NCI-H1092 treated with DMSO at 0.1 percent for 48 hours (cell line): ENCODE measurements at places on chromosomes 1 and 21.

GRCh38 chr1:76083189-76083588, 8.6 kb downstream of the ST6GALNAC3 start:
- DNase-seq = no peak

GRCh38 chr21:16522548-16522947, 792.8 kb downstream of the USP25 start:
- no peak for DNase-seq

DNA sequence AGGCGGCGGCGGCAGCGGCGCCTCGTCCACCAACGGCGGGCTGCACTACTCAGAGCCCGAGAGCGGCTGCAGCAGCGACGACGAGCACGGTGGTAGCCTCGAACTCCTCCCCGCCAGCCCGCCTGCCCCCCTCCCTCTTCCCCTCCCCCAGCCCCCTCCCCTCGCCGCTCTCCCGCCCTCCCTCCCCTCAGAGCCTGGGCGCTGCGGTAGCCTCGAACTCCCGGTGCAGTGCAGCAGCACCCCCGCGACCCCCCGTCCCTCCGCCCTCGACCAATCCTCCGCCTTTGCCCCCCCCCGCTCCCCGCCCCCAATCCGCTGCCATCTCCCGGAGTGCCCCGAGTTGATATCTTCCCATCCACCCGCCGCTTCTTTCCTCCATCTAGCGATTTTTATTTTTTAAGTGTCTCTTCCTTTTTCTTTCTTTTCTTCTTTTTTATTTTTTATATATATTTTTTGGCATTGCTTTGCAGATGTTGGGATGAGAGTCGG, 516 bp downstream of the RCOR3 start:
- DNase-seq = peak; percentile 81

GRCh38 chr1:177849130-177849529, 120.7 kb downstream of the SEC16B start:
- DNase-seq = no peak

GRCh38 chr1:65050735-65051134, 84.4 kb upstream of the JAK1 start:
- peak; percentile 42 for DNase-seq

- no peak for DNase-seq
Measured at GRCh38 chr1:36590264-36590663, 107.6 kb upstream of the CSF3R start.

GRCh38 chr1:13710086-13710485, 10.1 kb downstream of the PRDM2 start:
- no peak for DNase-seq

DNA sequence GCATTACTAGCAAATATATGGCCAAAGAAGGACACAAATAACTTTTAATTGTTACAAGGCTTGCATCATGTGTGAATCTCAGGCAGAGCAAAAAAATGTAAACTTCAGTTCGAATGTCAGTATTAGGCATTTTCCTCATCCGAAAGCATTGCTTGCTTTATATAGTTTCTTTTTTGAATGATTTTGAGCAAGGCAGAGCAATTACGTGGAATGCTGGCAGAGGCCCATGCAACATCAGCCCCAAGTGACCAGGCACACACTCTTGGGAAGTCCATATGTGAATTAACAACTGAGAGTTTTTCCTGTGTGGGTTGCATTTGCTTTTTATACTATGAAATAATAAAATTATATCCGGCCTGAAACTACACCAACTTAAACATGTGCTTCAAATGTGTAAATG, 274.8 kb downstream of the PTPRC start:
- DNase-seq = no peak

GRCh38 chr1:67559222-67559700, 125.7 kb upstream of the GADD45A start:
- DNase-seq = no peak

- no peak for DNase-seq
Measured at GRCh38 chr1:205677167-205677566, 3.1 kb downstream of the SLC45A3 start.

DNA sequence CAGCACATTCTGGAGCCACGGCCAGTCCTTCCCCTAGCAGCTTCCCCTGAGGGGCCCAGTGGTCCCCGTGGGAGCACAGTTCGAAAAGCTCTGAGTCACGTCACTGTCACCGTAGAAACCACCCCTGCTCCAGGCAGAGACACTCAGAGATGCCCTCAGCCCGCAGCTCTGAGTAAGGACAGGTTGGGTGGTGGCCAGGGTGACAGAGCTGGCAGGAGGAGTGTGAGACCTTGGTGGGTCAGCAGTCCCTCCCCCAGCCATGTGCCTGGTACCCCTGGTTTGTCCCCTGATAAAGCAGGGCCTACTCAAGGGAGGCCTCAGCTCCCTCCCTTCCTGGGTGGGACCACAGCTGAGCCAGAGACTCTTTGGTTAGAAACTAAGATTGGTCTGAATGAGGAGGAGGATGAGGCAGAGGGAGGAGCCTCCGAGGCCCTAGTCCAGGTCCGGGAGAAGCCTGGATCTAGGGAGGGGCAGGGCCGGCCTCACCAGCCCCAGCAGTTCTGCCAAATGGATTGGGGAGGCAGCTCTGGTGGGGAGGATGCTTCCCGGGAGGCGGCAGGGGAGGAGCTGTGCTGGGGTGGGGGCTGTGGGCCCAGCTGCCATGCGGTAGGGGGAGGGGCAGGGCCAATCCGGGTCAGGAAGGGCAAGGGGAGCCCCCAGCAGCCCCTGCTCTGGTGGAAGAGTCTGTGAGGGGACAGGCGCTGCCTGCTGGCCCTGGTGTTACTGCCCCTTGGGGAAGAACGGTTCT, 55.2 kb downstream of the SLC9A1 start:
- DNase-seq = no peak

- no peak for DNase-seq
Measured at GRCh38 chr21:44551340-44551961, at the start of gene KRTAP10-2. Gene KRTAP10-2, minus strand, starts transcription at chr21:44551505. Its CDS starts 47 bp downstream, at chr21:44551458.

GRCh38 chr1:215523906-215524305, 43.2 kb upstream of the KCTD3 start:
- no peak for DNase-seq

DNA sequence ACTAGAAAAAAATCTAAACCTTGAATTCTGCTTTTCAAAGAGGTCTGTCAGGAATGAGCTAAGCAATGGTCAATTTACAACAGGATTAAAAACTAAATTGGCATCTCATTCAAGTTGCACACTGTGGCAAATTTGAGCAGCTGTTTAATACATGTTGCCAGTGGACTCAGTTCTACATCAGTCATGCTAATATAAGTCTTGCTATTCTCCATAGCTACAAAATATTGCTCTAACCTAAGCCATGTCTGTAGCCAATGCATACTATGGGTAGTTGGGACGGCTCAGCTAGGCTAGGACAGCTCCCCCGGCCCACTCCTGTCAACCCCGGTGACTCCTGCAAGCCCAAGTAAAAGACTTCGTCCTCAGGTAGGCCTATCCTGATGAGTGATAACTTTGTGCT, 10.9 kb upstream of the VAV3 start:
- no peak for DNase-seq

DNA sequence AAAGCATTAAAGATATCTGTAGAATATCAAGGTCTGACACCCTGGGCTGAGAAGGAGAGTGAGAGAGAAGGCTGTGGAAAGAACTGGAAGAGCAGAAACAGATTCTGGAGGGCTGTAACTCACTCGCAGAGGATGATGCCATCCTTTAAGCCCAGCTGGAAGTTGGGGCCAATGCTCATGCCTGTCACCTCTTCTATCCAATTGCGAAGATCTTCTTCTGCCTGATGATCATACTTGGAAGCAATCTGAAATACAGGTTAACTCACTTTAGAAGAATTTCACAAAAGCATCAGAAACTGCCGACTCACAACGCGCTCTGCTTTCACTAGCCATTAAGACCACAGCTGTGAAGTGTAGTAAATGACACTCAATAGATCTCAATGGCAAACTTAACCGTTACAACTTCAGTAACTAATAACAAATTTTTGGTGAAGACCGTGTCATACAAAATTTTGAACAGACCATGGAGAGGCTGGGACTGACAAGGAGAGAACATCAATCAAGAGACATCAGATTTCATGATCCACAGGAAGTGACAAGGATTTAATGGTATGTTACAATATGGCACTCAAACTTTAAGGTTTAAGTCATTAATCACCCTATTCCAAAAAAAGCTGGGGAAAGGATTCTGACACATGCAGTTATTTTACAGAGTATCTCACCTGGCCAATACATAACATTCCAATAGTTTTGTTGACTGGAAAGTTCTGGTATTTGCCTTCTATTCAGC, 23.5 kb downstream of the CNN3 start:
- DNase-seq = no peak

- DNase-seq = no peak
Measured at GRCh38 chr1:97308131-97308530, 586.5 kb downstream of the PTBP2 start.

- DNase-seq = peak; percentile 82
Measured at GRCh38 chr1:115771847-115772457, 3.4 kb upstream of the CASQ2 start.

DNA sequence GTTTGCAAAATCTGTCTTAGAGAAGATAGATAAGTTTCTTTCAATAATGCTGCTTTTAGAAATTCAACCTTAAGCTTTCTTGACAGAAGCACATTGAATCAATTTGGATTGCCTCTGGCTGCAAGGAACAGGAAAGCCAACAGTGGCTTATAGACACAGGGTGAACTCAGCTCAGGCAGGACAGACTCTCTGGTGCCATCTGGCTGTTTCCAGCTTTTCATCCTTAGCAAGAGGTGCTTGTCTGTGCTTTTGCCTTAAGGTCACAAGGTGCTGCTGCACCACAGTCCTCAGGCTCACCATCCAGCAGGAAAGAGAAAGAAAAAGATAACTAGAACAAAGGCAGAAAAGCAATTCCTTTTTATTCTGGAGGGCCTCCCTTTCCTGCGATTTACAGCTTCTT, 93.7 kb upstream of the ETS2 start:
- peak; percentile 96 for DNase-seq

DNA sequence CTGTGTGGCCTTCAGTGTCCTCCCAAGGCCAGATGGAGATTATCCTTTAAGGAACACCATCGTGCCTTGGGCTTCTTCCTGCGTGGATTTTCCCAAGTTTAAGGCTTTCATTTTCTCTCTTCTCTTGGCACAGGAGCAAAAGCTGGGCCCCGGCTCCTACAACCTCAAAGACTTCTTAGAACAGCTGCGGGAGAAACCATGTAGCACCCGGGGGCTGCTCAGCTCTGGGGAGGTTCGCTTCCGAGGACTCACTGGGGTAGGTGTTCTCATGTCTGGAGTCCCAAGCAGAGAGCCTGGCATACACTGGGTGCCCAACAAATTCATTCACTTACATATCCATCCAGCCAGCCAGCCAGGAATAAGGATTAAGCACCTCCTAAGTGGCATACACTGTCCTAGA, 6.6 kb upstream of the TTC22 start:
- no peak for DNase-seq
